ENCODE measurements at places on chromosomes 1 and 21.
A peak's percentile ranks its signal among the peaks of the same experiment; 100 is the strongest.

- DNase-seq = no peak
These were observed 33.2 kb downstream of the SLC45A1 start for GRCh38 chr1:8350914-8351684.

GRCh38 chr1:11357276-11357675 is 84.3 kb downstream of the UBIAD1 start:
- no peak for DNase-seq

- DNase-seq = no peak
These were observed 38.3 kb downstream of the TCEANC2 start for GRCh38 chr1:54091666-54092065.

GRCh38 chr1:11923069-11923826 is 3.0 kb downstream of the KIAA2013 start:
- no peak for DNase-seq

DNA sequence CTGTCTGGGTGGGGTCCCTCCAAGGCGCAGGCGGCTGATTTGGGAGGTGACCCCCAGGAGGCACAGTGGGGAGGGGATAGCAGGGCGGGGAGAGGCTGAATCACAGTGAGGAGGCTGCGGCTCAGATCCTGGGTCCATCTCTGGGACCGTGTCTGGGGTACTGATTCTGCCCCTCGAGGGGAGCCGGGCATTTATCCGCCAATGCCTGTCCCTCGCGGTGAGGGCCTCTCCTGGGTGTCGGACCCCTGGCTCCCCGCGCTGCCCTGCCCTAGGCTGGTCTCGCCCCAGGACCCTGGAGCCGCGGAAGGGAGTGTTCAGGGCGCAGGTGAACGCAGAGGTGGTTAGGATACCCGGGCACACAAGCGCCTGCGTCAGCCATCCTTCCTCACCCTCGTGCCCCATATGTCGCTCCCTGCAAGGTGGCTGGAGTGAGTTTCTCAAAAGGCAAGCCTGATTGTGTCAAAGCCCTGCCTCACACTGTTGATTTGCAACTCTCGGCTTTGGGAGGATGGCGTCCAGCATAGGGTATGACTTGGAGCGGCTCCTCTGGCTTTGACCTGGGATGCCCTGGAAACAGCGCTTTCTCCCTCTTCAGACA is 530.9 kb downstream of the PTPRU start:
- no peak for DNase-seq

- DNase-seq = no peak
These were observed 110.1 kb upstream of the DPYD start for GRCh38 chr1:98030976-98031375.

GRCh38 chr1:32151319-32151787 is 28.1 kb upstream of the TXLNA start:
- no peak for DNase-seq

DNA sequence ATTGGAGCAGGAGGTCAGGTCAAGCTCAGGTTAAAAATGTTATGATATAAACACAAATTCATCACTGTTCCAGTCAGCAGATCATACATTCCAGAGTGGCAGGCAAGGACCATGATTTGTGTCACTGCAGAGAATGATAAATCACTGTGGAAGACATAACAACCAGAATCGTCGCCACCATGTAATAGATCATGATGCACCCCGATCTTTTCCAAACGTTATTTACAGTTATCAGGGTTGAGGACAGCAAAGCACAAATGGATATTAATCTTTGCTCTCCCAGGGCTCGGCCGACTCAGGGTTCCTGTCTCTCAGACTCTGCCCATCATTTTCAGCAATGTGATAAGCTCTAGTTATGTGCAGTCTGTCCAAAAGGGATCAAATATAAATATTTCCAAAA is 122.7 kb downstream of the ZBTB18 start:
- no peak for DNase-seq

DNA sequence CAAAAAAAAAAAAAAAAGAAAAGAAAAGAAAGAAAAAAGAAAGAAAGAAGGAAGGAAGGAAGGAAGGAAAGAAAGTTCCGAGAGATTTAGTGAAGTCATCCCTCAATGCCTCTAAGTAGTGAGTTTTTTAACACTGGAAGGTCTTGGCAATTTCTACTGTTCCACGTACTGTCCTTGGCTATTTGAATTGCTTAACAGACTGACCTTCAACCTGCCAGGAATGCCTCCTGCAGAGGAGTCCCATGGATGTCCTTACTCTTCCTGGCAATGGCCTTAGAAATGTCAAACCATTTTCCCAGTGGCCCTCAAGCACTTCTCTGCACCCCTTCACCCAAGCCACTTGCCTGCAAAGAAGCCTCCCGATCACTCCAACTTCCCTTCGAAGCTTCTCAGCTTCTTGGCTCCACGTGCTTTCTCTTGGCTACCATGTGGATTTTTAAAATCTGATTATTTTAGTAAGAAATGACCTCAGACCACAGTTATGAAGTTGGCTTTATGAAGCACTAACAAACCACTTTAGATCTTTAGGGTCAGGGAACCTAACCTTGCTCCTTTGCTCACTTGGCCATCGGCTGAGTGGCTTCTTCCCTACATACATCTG is 43.7 kb upstream of the ABCG1 start:
- no peak for DNase-seq

- no peak for DNase-seq
These were observed 12.9 kb downstream of the COPA start for GRCh38 chr1:160330119-160330518.

DNA sequence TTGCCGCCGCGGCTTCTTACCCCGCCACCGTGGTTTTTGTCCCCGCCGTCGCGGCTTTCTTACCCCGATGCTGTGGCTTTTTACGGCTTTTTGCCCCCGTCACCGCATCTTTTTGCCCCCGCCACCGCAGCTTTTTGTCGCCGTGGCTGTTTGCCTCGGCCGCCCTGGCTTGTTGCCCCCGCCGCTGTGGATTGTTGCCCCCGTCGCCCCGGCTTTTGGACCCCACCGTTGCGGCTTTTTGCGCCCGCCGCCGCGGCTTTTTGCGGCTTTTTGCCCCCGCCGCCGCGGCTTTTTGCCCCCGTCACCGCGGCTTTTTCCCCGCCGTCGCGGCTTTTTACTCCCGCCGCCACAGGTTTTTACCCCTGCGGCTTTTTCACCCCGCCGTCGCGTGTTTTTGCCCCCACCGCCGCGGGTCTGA is 3934.3 kb downstream of the SRGAP2C start:
- no peak for DNase-seq

DNA sequence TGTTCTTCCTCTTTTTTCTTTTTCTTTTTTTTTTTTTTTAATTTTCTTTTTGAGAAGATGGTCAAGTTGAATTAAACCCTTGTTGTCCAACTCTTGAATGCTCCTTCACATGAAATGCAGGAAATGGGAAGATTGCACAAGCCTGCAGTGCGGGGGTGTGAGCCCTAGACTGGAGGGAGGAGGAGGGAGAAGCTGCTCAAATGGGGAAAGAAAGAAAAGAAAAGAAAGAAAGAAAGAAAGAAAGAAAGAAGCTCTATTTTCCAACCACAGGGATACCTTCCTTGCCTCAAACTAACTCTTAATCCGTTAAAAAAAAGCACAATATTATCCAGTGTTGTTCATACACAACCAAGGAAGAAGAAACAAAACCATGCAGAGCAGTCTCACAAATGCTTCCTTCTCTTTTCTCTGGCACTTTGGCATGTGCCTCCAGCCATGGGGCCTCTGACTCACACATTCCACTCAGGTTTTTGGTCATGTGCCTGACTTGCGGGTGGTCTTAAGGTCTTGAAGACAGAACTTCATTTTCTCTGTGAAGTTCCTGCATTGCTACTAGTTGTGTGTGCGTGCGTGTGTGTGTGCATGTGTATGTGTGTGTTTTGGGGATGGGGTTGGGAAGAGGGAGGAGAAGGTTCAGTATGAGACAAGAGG is 276.1 kb downstream of the RPS6KC1 start:
- DNase-seq = no peak

- peak; percentile 46 for DNase-seq
These were observed 844 bp downstream of the ZMYM6 start for GRCh38 chr1:35030756-35031446.

GRCh38 chr1:119449971-119450370 is 35.0 kb downstream of the HSD3B2 start:
- DNase-seq = no peak

GRCh38 chr1:91883470-91883869 is 2.5 kb downstream of the TGFBR3 start:
- DNase-seq = no peak

DNA sequence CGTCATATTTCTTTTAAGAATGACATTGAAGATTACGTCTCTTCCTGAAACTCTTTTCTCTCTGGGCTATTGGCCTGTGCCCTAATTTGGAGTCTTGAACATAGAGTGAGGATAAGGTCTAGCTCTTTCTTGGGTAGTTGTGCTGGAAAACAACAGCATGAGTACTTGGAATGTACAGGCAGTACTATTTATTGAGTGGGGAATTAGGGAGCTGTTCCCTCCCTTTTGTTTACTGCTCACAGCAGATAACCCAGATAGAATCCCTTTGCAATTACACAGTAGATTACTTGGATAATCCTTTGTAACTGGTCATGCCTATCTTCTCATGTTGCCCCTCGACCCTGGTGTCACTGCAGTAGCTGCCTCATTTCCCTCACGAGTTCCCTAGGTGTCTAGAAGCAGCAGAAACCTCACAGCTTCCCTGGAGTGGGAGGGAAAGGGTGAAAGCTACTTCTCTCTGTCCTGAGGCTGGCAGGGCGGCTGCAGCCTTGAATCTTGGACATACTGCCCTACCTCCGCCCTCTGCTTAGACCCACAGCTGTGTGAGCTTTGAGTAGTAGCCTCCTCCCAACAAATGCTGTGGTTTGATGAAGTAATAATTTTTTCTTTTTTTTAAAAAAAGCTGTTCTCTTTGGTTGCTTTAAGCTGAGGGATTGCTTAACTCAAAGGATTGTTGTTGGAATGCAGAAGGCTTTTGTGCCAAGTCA is 70.6 kb downstream of the FGGY start:
- no peak for DNase-seq

- no peak for DNase-seq
These were observed 22.1 kb upstream of the COL16A1 start for GRCh38 chr1:31725777-31726535.

DNA sequence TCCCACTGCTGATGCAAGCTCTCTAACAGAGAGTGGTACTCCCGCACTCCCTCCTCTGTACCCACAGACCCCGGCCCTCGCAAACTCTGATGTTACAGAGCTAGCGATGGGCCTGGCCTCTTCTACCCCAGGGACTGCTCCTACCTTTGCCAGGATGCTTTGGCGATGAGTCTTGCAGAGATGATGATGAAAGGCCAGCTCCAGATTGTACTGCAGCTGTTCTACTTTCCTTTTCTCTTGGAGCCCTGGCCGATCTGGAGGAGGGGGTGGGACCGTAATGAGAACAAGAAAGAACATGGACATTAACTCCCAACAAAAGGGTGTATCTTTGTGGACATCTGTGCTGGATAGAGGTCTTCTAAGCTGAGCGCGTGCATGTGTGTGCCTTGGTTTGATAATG is 6.0 kb upstream of the LINGO4 start:
- no peak for DNase-seq

GRCh38 chr1:58307431-58307830 is 239.1 kb downstream of the OMA1 start:
- DNase-seq = no peak

DNA sequence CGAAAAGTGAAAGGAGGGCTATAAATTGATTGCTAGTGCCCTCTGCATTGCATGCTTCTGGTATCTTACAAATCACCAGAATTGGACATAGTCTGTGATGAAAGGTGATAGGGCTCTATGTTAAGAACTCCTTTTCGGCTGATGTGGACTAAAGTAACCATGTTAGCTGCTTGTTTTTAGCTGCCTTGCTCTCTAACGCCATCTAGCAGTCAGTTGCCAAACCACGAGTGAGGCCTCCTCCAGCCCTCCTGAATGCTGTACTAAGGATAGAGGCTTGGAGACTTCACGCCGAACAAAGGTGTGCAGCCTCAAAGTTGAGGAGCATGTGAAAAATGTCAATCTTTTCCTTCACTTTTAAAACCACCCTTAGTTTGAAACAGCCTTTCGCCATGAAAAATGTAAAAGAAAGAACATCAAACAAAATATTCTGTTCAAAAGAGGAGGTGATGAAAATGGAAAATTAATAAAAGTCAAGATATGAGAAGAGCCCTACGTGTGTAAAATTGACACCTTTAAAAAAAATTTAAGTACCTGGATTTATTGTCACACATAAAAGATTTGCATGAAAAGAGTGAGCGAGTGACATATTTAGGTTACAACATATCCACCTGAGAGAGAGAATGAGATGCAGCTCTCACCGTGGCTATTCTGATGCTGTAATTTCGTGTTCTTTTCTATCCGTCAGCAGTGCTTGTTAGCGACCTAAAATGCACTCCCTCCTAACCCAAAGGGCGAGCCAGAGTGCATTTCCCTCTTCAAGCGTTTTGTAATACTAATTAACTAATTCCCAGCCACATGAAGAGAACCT is 8.1 kb downstream of the LRRC53 start:
- DNase-seq = no peak

- DNase-seq = no peak
These were observed 64.1 kb downstream of the ACTL8 start for GRCh38 chr1:17819129-17819802.

- no peak for DNase-seq
These were observed 110.6 kb downstream of the XCL2 start for GRCh38 chr1:168433238-168433637.

- DNase-seq = peak; percentile 70
These were observed at the start of gene RUSC1 for GRCh38 chr1:155320661-155321617. TSS of gene RUSC1 (plus strand) at chr1:155320894. CDS start at chr1:155321774, 880 bp downstream.

GRCh38 chr1:212666116-212666775 is 33.4 kb downstream of the BATF3 start:
- no peak for DNase-seq

DNA sequence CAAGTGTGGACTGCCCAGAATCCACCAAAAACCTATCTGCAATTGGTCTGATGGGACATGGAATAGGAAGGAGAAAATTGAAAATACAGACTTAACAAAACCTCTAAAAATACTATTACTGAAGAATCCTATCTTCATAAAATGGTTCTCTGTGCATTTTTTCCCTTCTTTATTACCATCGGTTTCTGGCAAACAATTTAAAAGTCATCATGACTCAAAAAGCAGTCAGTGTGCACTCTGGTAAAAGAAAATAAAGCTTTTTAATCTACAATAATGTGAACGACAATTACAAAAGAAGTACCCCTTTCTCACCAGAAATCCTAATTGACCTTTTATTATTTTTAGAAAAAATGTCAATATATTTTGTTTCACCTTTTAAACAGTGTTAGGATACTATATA is 186.3 kb downstream of the TPR start:
- no peak for DNase-seq

DNA sequence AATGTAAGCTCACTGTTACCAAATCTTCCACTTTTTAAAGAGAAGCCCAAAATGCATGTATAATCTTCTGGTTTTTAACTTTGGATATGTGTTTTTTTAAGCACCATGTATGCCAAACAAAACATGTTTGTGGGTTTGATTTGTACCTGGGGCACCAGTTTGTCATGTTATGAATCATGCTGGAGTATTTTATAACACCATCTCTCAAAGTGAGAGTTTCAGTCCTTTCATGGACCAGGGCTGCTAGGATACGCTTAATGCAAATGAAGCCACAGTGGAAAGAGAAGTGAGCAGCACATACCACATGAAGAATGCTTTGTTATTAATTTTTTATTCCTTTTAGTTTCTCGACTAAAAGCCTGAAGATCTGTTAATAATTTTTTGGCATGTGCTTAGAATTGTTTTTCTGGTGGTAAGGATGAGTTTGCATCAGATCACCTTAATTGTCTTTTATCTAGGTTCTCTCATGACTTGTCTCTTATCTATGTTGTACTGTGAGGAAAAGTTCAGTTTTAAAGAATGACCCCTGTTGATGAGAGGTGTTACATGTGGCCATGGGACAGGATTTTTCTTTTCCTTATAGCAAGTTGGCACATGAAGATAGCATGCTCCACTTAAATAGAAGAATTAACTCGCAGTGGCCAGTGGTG is 2.0 kb upstream of the RABGAP1L start:
- no peak for DNase-seq

All from activated CD4-positive, CD25-positive, alpha-beta regulatory T cell treated with anti-CD3 and anti-CD28 coated beads, Interleukin-2, amount 50 U/mL, for 72 hours (primary cell).